ENCODE measurements at places on chromosomes 7 and 10. TPM values are rescaled to one million over a fixed set of nuclear protein-coding genes. Genes with fewer than 3 reads are reported as not detected.

GRCh38 chr7:94656658-94656924 is 658 bp upstream of the SGCE start:
- DNase-seq = no peak

- DNase-seq = no peak
Measured at GRCh38 chr7:46626261-46626660, 705.2 kb upstream of the IGFBP3 start.

DNA sequence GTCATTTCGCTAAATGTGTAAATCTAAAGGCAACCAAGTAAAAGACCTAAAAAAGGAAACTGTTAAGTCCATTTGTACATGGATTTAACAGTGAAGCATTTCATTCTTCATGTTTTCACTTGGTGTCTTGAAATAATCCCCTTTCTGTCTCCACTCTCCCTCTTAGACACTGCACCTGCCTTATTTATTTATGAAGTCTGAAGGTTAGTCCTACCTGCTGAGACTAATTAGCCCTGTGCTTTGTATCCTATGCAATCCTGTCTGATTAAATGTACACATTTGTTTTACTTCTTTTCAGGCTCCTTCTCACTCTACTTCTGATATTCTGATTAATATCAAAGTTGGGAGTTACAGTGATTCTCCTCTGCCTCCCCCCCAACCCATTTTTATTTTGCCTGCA is 1.9 kb upstream of the TCF7L2 start:
- DNase-seq = no peak

- no peak for DNase-seq
Measured at GRCh38 chr10:22461891-22462290, 116.6 kb downstream of the SPAG6 start.

DNA sequence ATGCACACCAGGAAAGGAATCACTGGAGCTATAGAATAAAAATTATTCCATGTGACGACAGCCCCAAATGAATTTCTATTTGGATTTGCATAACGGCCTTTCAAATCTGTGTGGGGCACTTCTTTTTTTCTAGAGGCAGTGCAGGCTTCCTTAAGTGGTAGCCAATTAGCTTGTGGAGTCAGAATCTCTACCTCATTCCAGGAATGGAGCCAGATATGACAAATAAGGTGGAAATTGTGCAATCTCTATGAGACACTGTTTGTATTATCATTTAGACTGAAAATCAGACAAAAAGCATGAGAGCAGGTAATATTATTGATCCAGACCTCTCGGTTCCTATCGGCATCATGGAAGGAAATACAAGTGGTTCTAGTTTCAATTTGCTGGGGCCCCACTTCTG is 78.7 kb downstream of the BEND7 start:
- no peak for DNase-seq

EGR2 gene
- 1.7 TPM for total RNA-seq

ATP6V0A4 gene
- total RNA-seq = not detected
